ENCODE measurements at places on chromosomes 11 and 22.

DNA sequence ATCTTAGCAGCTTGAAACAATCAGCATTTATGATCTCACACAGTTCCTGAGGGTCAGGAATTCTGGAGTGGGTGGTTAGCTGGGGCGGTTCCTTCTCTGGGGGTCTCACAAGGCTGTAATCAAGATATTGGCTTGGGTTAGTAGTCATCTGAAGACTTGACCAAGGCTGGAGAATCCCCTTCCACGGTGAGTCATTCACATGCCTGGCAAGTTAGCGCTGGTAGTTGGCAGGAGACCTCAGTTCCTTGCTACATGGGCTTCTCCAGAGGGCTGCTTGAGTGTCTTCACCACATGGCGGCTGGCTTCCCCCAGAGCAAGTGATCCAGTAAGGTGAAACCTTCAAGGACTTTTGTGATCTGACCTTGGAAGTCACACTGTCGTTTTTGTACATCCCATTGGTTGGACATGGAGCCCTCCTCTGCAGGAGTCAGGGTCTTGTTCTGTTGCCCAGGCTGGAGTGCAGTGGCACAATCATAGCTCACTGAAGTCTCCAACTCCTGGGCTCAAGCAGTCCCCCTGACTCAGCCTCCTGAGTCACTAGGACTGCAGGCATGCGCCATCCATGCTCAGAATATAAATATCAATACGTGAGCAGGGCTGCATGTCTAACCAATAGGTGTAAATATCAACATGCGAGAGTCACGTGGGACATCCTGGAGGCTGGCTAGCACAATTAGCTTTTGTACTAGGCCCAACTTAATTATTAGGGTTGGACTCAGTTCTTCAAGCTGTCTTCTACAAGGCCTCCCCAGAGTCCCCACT lies 7.2 kb upstream of the NIPSNAP1 start:
- peak; percentile 78 for DNase-seq

DNA sequence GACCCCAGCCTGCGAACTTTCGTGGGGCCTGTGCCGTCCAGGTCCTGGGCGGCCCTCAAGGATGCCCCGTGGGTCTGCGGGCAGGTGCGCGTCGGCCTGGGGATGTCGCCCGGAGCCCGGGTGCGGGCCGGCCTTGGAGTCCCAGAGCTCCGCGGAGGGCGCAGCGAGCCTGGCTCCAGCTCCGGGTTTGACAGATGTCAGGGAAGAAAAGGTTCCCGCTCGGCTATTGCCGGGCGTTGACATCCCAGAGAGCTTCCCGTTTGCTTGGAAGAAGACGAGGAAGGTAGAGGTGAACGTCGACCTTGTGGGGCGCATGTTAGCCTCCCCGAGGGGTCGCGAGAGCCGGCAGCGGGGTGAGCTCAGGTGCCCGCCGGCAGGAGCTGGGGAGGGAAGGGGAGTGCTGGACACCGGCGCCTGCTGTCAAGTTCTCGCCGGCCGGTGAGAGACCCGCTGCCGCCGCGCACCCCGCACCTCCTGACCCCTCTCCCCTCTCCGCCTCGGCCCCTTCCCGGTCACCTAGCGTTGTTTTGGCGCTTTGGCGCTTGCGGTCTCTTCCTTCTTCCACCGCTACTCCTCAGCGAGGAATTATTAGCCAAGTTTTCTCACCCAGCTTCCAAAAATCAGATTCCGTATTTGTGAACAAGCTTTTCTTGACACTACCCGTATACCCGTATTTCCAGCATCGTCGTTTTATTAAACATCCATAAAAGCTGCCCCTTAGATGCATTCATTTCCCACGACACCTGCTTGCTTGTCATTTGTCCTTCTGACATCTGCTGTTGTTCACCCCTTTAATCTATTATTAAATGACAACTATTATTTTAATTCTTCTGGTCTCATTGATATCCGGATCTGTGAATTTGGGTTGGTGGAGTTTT lies 1.3 kb downstream of the BMAL1 start:
- DNase-seq, result no peak

GRCh38 chr11:134417871-134418840 lies 6.1 kb upstream of the B3GAT1 start:
- DNase-seq, result peak; percentile 1

DNA sequence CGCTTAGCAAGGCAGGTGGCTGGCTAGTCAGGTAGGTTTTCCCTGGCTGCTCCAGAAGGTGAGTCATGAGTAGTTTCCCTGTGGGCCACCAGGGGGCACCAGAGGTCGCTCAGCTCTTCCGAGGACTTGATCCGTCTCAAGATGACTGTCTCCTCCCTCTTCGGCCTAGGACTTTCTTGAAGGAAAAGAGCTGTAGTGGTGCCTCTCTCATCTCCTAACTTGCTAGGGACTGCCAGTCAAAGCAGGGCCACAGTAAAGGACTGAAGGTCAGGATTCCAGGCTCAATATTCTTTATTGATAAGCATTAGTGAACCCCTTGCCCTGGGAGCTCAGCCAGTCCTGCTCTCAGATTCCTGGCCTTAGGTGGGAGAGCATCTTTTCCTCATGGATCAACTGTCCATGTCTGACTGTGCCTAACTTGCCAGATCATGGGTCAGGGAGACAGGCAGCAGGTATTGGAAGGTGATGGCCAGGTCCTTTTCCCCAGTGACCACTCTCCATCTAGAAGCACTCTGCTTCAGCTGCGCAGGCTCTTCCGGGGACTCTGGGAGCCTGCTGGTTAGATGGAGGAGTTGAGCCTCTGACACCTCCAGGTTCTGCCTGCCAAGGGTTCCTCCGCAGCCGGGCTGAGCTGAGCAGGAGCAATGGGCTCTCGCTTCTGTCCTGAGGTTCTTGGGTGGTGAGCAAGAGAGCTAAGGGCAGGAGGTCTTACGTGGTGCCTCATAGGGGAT lies 1.9 kb downstream of the POLD4 start:
- DNase-seq, result no peak

DNA sequence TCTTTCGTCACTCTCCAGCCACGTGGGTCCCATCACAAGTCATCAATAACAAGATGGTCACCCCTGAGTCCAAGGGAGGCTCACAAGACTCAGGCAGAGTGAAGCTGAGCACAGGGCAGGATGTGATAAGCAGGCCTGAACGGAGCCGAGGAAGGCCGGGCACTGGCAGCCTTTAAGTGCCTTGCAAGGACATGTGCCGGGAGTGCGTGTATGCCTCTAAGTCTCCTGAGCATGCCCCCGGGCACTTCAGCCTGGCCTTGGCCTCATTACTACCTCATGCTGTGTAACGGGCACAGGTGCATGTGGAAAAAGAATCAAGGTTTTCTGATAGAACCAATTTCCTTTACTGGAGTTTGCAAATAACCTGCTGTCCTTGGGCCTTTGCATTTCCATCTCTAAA lies 55.8 kb downstream of the UBASH3B start:
- no peak for DNase-seq

DNA sequence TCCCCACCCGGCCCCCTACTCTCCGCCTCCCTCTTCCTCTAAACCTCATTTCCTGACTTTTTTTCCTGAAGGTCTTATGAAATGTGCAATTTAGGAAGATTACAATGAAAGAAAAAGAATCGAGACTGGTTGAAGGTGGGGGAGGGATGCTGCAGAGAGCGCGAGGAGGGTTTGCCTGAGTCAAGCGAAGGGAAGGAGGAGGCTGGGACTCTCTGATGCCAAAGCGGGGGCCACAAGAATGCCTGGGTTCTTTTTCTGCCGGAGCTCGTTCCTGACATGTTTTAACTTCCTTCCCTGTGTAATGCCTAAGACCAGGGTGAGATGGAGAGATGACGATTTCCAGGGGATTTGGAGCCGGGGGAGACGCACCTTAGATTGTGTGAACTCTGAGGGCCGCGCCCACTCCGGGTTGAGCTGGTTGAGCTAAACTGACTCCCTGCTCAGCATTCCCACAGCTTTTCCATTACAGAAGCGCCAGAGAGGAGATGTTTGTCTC lies 270.5 kb upstream of the SORL1-AS1 start:
- DNase-seq, result no peak

GRCh38 chr22:27918341-27919221 lies 475 bp downstream of the PITPNB start:
- peak; percentile 13 for DNase-seq

DNA sequence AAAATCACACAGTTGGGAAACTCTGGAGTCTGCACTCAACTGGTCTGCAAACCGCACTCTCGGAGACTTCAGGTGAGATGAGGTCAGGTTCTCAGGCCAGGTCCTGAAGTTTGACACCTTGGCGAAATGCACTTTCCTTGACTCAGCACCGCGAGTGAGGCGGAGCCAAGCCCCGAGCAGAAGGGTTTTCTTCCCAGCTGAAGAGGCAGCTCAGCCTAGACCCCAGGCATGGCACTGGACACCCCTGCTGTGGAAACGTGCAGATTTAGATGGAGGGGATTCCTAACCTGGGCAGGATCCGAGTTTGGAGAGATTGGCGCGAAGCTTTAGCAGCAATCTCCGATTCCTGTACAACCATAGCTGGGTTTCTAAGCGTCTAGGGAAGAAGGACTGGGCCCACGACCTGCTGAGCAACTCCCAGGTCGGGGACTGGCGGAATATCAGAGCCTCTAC lies 835 bp upstream of the MYOD1 start:
- no peak for DNase-seq

- DNase-seq, result no peak
Observed at GRCh38 chr11:71431271-71431670, 16.9 kb downstream of the DHCR7 start.

DNA sequence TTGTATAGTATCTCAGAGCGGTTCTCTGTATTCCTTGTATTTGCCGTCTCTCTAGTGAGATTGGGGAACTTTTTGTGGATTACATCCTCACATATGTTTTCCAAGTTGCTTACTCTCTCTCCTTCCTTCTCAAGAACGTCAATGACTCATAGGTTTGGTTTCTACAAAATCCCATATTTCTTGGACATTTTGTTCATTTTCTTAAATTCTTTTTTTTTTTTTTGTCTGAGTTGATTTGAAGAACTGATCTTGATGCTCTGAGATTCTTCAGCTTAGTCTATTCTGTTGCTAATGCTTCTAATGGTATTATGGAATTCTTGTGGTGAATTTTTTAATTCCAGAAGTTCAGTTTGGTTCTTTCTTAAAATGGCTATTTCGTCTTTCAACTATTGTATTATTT lies 28.4 kb upstream of the SLN start:
- no peak for DNase-seq

DNA sequence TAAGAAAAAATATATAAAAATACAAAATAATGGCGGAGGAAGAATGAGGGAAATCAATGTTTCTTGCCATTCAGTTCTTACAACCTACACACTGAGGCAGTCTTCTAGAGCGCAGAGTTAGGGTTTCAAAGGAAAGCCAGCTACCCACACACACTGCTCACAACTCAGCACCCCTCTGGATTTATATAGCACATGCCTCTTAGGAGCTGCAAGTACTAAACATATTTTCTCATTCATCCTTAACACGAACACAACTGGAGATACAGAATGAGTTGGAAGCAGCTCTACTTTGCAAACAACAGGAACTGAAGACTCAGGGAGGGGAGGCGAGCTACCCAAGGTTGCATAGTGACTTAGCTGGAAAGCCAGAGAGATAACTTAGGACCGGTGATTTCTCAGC lies 293.8 kb downstream of the CTTN start:
- no peak for DNase-seq

DNA sequence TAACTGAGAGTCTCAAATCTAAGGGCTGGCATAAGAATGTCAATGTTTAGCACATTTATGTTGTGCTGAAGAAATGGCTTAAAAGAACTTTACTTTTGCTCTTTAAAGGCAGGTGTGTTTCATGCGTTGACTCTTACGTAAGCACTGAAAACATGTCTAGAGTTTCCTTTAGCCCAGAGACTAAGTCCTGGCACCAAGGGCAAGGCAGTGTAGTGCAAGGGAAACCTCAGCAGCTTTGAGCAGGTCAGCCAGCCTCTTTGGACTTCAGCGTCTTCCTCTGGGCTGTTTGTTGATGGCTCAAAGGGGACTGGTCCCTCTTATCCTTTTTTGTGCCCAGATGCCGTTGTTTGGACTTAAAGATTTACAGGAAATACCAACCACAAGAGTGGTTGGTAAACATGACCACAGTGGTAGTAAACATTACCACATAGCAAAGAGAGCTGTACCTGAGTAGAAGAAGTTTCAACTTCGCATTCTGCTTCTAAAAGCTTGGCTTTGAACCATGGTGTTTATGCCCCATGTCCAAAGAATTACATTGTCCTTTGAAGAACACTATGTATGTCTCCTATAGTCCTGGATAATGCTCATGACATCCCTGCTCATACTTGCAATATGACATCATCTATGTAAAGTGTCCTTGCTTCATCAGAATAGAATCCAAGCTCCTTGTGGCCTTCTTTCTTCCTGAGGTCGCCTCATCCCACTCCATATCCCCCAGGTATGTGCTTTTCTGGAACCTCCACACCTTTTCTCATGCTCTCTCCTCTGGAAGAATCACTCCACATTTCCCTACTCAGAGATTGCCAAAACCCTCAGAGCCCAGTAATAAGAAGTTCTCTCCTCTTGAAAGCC lies 23.5 kb downstream of the TENM4 start:
- no peak for DNase-seq

DNA sequence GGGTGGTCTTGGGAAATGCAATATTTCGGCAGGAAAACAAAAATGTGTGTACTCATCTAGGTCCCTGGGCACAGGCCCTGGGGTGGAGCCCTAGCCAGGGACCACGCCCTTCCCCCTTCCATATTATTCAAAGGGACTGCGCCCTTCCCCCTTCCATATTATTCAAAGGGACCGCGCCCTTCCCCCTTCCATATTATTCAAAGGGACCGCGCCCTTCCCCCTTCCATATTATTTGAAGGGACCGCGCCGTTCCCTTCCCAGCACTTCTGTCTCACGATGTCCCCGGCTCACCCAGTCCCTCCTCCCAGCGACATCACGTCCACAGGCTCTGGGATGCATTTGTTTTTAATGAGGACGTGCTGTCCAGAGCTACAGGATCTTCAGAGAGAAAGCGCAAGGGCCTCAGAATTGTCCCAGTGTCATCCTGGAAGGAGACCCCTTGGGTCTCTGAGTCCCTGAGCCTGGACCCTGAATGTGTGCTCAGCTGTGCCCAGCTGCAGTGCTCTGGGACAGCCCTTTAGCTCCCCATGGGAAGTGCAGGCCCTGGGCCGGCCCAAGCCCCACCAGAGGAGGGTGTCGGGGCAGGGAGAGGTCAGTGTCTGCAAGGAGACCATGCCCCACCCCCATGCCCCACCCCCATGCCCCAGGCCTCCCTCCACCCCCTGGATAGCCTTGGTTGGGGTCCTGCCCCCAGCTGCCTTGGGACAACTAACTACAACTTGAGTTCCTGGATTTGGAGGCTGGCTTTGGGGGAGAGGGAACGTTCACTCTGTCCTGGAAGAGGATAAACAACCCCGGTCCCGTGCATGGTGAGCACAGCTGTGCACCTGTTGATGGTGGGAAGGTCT lies 810.0 kb downstream of the BRD1 start:
- DNase-seq, result no peak

Data from skeletal muscle cell (primary cell).